ENCODE measurements at places on chromosomes 5 and 9.

GRCh38 chr9:135480071-135480939 lies 723 bp downstream of the PPP1R26 start:
- DNase-seq = no peak

DNA sequence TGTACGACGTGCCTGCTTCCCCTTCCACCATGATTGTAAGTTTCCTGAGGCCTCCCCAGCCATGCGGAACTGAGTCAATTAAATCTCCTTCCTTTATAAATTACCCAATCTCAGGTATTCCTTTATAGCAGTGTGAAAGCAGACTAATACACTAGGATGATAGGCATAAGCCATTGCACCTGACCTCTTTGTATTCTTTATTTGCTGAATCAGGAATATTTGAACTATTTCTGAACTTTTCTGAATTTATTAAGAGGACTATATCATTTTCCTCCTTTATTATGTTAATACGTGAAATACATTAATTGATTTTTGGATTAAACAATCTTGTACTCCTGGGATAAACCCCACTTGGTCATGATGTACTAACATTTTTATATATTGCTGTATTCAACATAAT lies 28.2 kb upstream of the NR4A3 start:
- DNase-seq = no peak

- DNase-seq = no peak
Measured at GRCh38 chr5:53381-54174, 38.4 kb upstream of the PLEKHG4B start.

DNA sequence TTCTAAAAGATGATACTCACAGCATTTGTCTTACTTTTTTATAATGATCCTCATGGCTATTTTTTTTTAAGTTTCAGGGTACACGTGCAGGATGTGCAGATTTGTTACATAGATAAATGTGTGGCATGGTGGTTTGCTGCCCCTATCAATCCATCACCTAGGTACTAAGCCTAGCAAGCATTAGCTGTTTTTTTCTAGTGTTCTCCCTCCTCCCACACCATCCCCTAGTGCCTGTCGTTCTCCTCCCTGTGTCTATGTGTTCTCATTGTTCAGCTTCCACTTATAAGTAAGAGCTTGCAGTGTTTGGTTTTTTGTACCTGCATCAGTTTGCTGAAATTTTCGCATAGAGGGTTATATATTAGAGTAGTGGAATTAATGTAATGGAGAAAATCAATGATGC lies 189.1 kb upstream of the CDH12 start:
- DNase-seq = no peak

- DNase-seq = no peak
Measured at GRCh38 chr5:126542441-126542840, 52.6 kb downstream of the ALDH7A1 start.

DNA sequence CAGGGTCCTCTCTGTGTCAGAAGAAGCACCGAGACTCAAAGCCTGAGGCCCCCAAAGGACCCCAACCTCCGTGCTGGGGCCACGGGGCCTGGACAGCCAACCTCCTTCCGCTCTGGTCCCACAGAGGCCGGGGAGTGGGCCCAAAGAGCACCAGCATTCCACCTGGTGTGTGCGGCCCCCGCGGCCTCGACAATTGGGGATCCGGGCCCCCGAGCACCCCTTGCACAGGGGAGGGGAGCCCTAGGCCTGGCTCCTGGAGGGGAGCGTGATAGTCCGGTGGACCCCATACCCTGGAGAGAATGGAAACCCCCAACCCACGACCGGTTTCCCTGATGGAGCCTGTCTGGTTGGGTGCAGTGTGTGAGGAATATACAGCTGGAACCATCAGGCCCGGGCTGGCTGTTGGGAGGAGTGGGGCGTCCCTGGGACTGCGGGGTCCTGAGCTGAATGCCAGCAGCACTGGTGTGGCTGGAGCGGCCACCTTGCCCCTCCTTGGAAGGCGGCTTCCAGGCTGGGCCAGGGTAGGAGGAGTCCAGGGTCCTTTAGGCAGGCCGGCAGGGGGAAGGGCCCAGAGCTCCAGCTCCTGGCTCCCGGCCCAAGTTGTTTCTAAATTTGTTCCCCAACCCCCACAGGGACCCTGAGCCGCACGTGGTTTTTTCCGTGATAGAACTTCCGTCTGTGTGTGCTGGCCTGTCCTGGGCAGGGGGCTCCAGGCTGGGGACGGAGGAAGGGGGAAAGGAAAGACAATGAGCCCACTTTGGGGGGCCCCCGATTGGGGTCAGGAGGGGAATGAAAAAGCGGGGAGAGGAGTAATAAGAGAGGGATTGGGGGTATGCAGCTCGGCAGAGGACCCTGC lies 825 bp upstream of the TOR4A start:
- peak; percentile 41 for DNase-seq

DNA sequence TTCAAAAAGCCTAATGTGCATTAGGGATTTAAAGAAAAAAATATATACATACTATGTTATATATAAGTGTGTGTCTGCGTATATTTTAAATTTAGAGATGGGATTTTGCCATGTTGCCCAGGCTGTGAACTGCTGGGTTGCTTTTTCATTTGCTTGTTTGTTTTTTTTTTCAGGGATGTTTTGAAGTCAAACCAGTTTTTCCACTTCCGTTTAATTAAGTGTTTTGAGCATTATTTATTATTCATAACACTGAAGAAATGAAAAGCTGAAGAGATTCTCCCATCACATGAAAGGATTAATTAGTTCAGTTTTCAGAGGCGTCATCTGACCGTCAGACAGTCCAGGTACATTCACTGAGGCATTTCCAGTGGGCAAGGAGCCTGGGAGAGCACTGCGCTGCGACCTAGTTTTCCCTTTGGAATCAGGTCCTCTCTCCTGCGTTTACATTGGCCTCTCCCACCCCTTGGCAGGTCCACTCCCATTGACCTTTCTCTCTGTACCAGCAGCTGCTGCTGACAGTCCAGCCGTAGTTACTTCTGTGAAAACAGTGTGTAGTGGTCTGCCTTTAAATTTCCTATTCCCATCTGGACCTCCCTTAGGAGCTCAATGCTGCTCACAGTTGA lies 26.0 kb downstream of the ARRDC3 start:
- no peak for DNase-seq

DNA sequence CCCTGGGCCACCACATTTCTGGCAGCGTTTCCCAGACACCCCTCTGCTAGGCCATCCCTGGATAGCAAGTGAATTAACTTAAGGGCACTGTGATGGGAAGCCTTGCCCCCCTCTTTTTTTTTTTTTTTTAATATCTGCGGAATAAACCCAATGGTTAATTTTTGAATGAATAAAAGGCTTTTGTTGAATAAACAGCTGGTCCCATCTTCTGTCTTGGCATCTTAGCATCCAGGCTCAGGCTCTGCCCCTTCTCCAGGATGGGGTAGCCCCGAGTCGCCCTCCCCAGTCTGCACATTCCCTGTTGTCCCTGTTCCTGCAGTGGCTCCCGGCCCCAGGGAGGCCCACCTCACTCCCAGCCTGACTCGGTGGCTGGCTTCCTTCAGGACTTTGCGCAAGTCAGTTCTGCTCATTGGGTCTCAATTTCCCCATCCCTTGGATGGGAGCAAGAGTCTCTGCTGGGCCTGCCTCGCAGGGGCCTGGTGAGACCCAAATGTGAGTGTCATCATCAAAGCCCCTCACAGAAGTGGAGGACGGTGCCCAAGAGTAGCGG lies 29.0 kb upstream of the HMCN2 start:
- no peak for DNase-seq

GRCh38 chr9:115226152-115226551 lies 108.2 kb upstream of the TNC start:
- no peak for DNase-seq

GRCh38 chr5:57621624-57622023 lies 139.0 kb upstream of the ACTBL2 start:
- DNase-seq = no peak

- no peak for DNase-seq
Measured at GRCh38 chr9:708182-708550, 133.3 kb upstream of the DMRT1 start.

DNA sequence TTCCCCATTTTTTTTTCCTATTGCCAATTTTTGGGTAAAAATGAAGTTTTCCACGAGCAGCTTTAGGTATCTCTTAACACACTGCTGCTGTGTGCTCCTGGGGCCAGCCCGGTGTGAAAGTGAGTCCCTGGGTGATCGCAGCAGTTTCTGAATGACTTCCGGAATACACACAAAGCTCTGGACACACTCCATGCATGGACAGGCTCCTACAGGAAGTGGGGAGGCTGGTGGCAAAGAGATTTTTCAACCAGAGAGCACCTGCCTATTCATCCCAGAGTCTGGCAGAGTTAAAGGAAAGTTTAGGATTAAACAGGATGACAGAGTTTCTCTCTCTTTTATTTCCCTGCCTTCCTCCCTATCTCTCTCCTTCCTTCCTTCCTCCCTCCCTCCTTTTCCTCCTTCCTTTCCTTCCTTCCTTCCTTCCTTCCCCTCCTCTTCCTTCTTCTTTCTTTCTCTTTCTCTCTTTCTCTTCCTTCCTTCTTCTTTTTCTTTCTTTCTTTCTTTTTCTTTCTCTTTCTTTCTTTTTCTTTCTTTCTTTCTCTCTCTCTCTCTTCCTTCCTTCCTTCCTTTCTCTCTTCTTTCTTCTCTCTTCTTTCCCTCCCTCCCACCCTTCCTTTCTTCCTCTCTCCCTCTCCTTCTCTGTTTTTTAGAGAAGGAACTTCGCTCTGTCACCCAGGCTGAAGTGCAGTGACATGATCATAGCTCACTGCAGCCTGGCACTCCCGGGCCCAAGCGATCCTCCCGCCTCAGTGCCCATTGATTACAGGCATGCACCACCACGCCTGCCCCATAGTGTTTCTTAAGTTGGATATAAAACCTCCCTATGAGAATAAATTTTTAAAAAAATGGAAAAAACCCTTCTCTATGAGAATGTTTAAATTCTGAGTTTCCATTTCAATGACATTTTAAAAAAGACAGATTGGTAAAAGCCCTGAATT lies 38.7 kb upstream of the UBTD2 start:
- peak; percentile 62 for DNase-seq

GRCh38 chr5:57302643-57303042 lies 128.8 kb downstream of the GPBP1 start:
- DNase-seq = peak; percentile 64

DNA sequence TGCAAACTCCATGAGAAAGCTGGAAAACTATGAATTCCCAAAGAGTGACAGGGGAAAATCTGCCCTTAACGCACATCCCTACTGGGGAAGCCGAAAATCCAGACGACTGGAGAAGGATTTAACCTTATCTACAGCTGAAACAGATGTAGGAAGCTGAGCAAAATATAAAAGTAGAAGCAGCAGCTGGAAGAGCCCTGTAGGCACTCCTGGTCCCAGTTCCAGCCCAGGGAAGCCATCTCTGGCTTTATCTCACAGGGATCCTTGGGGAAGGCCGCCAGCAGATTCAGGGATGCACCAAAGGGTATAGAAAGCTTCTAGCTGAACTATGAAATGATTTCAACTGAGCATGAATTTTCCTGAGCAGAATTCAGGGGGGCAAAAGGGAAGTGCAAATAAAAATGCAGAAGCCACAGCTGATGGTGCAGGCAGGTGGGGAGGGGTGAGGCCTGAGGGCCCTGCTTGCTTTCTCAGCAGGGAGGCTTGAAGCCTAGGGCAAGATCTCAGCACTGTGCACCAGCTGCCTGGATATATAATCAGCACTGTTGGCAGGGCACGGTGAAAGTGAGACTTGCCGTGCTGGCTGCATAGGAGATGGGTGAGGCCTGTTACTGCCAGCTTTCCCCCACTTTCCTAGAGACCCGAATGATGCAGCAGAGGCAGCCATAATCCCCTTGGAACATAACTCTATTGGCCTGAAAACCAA lies 2019.5 kb upstream of the NUDT12 start:
- DNase-seq = no peak

GRCh38 chr9:18362901-18363685 lies 110.9 kb upstream of the ADAMTSL1 start:
- DNase-seq = no peak

Measured in renal cortical epithelial cell (primary cell).